SJSA1 (cell line): ENCODE measurements at places on chromosomes 2 and 18. TPM values are rescaled to one million over a fixed set of nuclear protein-coding genes. Genes with fewer than 3 reads are reported as not detected.

DNA sequence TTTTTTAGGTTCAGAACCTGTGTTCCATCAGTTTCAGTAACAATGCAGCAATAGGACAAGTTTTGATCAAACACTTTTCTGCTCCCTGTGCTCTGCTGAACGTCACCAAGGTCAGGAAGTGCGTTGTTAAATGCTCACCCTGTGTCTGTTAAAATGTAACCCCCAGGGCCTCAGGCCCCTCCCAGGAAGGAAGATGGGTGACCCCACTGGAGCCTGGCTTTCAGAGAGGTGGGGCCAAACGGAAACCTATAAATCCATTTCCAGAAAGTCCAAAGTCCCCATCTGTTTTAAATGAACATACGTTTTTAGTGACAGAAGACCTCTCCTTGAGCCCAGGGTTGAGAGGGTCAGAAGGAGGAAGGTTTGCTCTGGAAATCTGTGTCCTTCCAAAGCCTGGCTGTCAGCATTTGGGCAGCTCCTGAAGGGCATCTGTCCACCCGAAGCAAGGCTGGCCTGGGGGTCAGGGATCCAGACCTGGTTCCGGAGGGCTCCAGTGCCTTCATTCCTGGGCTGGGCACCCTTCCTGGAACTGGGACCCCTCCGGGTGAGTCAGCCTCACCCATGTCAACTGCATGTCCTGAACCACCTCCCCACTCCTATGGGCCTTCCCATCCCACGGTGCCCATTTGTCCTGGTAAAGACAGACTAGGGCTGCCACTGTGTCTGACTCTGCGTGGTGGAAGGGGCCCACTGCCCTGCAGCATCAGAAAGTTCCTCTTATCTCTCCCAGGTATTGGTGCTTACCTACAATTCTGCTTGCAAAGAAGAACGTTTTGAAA lies 117.4 kb upstream of the COPS8 start:
- no peak for DNase-seq

- DNase-seq, result no peak
Measured at GRCh38 chr2:166591226-166591625, 97.2 kb upstream of the SCN7A start.

GRCh38 chr2:174059178-174059883 lies 94.2 kb upstream of the SP3 start:
- peak; percentile 67 for DNase-seq

DNA sequence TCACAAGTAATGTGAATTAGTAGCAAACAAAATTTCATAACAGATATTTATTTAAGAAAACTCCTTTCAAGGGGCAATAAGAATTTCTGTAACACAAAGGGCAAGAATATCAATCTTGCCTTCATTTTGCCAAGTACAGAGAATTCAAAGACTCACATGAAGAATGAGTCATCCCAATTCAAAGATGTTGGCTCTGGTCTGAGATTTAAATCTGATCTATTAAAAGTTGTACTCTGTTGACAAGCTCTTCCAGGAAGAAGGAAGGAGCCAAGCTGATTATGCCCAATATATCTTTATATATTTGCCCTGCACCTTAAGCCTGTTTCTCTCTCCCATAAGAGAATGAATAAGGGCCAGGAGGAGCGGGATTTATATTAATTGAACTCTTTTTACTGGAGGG lies 55.9 kb upstream of the RPE start:
- DNase-seq, result no peak

- DNase-seq, result no peak
Measured at GRCh38 chr2:182324665-182325064, 102.2 kb downstream of the PDE1A start.

GRCh38 chr2:197081294-197081693 lies 154.8 kb upstream of the PGAP1 start:
- DNase-seq, result no peak

DNA sequence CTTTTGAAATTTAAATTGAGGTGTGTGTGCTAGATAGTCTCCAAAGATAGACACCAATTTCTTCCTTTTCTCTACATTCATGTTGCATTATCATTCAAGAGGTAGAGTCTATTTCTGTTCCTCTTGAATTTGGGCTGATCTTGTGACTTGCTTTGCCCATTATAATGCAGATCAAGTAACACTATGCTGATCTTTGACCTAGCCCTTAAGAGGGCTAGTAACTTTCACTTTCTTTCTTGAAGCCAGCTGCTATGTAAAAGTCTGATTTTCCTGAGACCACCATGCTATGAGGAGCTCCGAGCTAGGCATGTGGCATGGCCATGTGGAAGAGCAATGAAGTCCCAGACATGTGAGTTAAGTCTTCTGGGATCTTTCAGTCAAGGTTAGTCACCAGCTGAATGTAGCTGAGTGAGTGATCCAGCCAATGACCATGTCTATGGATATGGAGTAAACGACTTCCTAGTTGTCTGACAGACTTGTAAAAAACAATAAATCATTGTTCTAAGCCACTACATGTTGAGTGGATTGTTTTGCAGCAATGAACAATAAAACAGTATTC lies 189.4 kb upstream of the CWC22 start:
- no peak for DNase-seq

GRCh38 chr2:190530248-190530900 lies 4.1 kb downstream of the NEMP2 start:
- no peak for DNase-seq

GRCh38 chr2:54204476-54204875 lies 51.6 kb downstream of the TSPYL6 start:
- DNase-seq, result no peak

GRCh38 chr2:37934591-37935513 lies 9.8 kb downstream of the RMDN2 start:
- DNase-seq, result no peak

DNA sequence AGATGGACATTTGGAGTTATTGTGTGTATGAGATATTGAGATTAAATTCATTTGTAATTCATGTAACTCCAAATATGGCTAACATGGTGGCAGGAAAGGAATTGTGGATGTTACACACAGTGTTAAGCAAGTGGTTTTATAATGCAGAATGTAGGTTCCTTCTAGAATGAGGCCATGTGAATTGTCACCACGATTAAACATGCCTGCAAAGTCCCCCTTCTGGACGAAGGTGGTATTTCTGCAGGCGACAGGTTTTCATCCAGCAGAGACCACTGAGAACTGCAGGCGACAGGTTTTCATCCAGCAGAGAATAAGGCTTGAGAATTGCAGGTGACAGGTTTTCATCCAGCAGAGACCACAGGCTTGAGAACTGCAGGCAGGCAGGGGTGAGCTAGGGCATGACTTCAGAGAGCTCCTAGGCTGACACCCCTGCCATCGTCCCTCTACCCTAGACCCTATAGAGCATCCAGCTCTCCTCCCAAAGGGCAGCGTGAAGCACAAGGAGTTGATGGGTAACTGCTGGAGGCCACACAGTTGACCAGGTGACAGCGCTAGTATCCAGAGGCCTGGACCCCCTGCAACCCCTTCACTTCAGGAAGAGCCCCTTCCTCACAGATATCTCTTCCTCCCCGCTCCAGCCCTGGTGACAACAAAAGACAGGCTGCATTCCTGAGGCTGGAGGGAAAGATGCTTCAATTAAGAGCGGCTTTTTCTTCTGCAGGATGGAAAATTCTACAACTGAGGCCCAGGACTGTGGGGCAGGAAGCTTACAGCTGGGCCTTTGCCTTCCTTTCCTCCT lies 175.8 kb downstream of the LOXHD1 start:
- peak; percentile 39 for DNase-seq

DNA sequence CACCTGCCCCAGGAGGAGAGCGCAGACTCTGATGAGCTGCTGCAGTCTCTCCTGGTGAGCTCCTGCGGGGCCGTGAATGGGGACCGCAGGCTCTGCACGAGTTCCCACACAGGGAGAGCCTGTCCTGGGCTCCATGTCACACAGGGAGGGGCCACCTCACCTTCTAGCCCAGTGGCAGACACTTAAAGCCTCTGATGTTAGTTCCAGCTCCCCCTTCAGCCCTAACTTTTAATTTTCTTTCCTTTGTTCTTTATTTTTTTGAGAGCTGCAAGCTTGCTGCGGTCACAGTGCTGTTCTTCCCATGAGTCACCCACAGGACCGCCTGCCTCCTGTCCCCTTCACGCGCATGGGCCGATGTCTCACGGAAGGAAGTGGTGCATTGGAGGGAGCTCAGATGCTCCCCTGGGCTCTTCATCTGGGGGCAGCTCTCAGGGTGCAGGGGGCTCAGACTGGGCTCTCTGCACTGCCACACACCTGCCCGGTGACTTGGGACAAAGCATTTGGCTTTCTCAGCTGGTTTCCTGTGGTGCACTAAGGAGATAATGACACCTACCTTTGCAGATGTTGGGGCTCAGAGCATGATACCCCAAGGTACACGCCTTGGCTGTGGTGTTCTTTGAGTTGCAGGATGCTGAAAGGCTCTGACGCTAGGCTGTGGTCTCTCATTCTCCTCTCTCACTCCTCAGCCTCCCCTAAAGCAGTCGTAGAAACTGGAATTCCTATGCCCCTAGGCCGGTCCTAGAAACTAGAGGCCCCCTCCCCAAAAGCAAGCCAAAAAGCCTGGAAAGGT lies 37.2 kb upstream of the PXDN start:
- peak; percentile 74 for DNase-seq

DNA sequence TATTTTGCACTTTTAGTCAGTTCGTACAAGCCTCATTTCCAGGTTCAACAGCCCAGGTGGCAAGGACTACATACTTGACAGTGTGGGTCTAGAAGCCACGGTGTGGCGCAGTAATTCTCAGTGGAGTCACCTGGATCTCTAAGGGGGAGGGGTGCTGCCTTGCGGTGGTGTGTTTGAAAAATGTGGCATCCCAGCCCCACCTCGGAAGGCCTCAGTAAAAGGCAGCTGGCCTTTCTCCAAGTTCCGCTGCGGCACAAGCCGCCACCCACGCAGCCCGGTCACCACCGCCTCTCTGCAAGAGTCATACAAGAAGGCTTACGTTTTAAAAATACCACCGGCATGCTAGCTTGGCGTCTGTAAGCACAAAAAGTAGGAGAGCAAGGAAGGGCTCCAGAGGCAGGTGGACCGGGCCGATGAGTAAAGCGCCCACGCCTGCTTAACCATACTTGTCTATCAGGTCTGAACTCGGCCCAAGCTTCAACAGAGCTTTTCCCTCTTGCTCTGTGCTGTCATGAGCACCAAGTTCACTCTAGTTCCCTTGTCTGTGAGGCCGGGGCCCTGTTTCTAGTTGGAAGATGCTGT lies 49.5 kb downstream of the SPRED2 start:
- peak; percentile 96 for DNase-seq

DNA sequence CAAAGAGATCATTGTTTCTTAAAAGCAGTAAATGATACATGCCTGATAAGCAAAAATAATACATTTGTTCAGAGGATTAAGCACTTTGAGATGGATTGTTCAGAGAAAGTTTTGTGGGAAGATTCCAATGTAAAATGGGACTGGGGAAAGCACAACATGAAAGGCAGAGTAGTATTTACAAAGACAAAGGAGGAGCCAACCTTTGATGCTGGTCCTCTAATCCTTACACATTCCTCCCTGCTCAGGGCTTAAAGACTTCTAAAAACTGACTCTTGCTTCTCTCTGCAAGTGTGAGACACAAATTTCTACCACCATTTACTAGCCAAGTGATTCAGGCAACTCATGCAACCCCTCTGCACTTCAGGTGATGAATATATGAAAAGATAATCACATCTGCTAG lies 47.2 kb upstream of the REG3G start:
- no peak for DNase-seq

GRCh38 chr2:173982918-173983317 lies 17.7 kb upstream of the SP3 start:
- no peak for DNase-seq

DNA sequence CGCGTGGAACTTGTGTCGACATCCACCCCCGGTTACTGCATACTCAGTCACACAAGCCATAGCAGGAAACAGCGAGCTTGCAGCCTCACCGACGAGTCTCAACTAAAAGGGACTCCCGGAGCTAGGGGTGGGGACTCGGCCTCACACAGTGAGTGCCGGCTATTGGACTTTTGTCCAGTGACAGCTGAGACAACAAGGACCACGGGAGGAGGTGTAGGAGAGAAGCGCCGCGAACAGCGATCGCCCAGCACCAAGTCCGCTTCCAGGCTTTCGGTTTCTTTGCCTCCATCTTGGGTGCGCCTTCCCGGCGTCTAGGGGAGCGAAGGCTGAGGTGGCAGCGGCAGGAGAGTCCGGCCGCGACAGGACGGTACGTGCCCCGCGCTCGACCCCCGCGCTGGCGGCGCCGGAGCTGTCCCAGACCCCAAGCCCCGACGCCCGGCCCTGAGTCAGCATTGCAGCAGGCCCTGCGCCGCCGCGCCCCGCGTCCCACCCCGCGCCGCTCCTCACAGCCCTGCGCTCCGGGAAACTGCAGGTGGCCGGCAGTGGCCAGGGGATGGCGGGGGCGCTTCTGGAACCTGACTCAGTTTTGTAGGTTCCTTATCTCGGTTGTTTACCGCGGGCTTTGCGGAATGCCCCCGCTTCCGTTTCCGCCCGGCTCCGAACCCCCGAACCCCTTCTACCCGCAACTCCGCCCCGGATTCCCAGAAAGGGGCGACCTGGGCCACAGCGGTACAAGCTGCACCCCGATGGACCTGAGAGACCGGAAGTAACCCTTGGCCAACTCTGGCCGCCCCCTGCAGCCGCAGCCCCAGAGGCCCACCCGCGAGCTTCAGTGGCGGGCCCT lies at the start of gene CFLAR:
Gene CFLAR (plus strand): TSS at position 50 of the 844 bp plus-strand sequence. CDS start 13,702 bp downstream, outside the sequence.
- DNase-seq, result peak; percentile 81

- no peak for DNase-seq
Measured at GRCh38 chr2:142710336-142710735, 167.1 kb upstream of the KYNU start.

GRCh38 chr2:148754864-148755263 lies 110.3 kb downstream of the EPC2 start:
- no peak for DNase-seq

DNA sequence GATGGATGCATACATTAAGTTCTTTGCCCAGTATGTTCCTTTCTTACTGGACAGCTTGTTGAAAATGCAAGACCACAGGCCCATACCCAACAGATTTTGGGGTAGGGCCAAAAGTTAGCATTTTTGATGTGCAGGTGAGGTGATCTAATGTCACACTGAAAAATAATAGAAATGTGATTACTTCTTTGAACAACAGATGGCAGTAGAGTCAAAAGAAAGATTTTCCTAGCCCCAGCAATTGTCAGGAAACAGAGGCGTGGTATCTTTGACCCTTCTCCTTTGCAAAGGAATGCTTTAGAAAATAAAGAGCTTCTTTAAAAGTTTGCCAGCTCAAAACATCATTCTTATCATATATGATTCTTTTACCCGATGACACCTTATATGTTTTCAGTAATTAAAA lies 343.6 kb upstream of the SYT4 start:
- DNase-seq, result no peak

DNA sequence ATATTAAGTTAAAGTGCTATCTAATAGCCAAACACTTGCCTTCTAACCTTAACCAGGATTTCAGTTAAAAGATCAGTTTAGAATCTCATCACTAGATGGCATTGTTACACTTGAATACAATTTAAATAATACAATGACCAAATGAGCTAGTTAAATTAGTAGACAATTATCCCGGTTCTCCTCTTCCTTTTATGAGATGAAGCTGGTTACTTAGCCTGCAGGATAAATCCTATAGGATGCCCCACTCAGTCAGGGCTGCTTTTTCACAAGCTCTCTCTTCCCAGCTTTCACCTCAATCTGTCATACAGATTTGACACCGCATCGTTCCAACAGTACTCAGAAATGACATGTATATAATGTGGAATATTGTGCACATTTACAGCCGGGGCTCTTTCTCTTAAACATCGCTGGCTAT lies 678.8 kb downstream of the KCNJ3 start:
- no peak for DNase-seq

Gene CYBRD1
- 49.7 and 66.5 TPM in 2 replicates for total RNA-seq

Gene SOCS6
- total RNA-seq, result 23.8 and 25.1 TPM in 2 replicates

Gene ALPI
- not detected in 2 replicates for total RNA-seq

Gene FAM237A
- total RNA-seq, result not detected in 2 replicates

Gene ST6GAL2
- total RNA-seq, result not detected in 2 replicates

Gene PUM2
- total RNA-seq, result 23.4 and 39.9 TPM in 2 replicates

Gene NMUR1
- 0.21 and 1.0 TPM in 2 replicates for total RNA-seq
